Naive thymus-derived CD8-positive, alpha-beta T cell (primary cell): ENCODE measurements at places on chromosomes 1 and 21.

DNA sequence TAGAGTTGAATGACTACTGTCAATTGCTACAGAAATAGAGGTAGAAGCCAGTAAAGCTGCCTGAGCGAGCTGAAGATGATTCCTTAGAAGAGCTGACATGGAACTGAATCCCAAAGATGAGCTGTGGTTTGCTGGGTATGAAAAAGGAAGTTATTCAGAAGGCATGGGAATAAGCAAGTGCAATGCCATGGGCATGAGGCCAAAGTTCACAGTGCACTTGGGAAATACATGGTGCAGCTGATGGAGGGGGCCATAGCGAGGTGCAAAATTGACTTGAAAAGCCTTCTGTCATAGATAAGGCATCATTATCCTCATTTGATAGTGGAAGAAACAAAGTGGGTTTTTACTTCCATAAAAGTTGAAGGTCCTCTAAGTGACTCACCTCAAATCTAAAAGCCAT is 88.6 kb downstream of the NEK7 start:
- DNase-seq: no peak

DNA sequence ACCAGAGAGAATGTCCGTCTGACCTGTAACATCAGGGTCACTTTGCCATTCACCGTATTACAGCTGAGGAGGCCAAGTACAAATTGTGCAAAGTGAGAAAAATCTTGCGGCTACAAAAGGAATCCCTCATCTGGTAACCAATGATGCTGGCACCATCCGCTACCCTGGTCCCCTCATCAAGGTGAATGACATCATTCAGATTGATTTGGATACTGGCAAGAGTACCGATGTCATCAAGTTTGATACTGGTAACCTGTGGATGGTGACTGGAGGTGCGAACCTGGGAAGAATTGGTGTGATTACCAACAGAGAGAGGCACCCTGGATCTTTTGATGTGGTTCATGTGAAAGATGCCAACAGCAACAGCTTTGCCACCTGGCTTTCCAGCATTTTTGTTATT is 18.3 kb upstream of the MUL1 start:
- no peak for DNase-seq

- DNase-seq: no peak
Observed at GRCh38 chr1:93549811-93550210, 101.9 kb downstream of the FNBP1L start.

- DNase-seq: no peak
Observed at GRCh38 chr1:109628540-109629321, 9.1 kb downstream of the AMPD2 start.

- DNase-seq: no peak
Observed at GRCh38 chr1:41423511-41424191, 60.8 kb downstream of the EDN2 start.

GRCh38 chr21:15130751-15131150 is 66.0 kb upstream of the NRIP1 start:
- DNase-seq: no peak

- no peak for DNase-seq
Observed at GRCh38 chr1:198179556-198179981, 22.8 kb downstream of the NEK7 start.

DNA sequence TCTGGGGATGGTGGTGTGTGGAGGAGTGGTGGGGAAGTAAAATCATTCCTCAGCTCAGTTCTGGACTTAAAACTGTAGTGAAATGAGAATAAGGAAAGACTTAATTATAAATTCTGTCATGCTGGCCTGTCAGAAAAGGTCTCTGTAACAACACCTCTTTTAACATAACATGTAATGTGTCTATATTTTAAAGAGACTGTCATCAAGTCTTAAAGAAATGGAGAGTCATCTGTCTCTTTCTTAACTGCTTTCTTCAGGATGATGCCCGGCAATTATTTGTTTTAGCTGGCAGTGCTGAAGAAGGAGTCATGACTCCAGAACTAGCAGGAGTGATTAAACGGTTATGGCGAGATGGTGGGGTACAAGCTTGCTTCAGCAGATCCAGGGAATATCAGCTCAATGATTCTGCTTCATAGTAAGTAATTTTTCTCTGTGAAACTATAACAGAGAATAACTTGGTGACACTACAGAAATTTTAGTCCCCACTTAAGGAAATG is 30.6 kb downstream of the GNAI3 start:
- DNase-seq: no peak

DNA sequence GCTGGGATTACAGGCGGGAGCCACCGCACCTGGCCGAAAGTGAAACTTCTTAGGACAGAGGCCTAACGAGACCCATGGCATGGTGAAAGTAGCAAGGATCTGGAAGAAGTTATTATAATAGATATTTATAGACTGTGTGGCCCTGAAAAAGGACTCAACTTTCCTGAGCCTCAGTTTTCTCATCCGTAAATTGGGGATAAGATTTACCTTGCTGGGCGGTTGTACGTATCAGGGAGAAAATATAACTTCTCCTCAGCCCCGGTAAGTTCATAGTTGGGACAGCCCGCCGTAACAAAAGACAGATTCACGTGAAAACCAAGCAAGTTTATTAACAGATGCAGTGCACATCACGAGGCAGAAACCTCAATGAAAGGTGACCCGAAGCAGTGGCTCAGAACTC is 5.5 kb upstream of the PIK3CD start:
- no peak for DNase-seq

GRCh38 chr1:233061265-233061664 is 110.9 kb downstream of the NTPCR start:
- no peak for DNase-seq

DNA sequence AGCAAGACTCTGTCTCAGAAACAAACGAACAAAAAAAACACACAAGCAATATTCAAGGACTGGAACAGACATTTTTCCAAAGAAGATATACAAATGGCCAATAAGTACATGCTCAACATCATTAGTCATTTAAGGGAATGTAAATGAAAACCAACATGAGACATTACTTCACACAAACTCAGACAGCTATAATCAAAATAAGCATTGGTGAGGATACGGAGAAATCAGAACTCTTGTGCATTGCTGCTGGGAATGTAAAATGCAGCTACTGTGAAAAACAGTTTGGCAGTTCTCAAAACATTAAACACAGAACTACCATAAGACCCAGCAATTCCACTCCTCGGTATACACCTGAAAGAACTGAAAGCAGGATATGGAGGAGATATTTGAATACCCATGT is 15.4 kb downstream of the NOL9 start:
- DNase-seq: no peak

- DNase-seq: no peak
Observed at GRCh38 chr1:227544067-227545050, 19.0 kb upstream of the ZNF678 start.

DNA sequence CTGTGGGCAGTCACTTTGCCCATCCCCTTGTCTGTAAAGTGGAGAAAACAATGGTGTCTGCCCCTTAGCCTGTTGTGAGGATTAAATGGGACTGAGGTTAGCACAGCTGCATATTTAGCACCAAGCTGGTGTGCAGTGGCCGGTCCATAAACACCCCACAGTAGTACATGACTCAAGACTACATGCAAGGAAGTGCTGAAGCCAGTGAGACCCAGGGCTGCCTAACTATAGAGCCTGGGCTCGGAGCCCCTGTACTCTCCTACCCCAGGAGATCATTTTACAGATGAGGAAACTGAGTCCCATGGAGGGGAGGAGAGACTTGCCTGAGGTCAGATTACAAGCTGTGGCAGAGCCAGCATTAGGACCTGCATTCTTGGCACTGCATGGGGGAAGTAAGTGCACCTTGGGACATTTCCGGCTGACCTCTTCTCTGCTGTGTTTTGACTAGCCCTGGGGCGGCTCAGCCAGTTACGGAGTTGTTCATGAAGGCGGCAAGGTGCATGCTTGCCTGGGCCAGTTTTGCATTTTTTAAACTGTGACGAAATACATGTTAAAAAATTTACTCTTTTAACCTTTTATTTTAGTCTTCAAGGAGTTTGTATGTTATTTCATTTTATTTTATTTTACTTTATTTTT is 3.2 kb downstream of the SERINC2 start:
- no peak for DNase-seq

DNA sequence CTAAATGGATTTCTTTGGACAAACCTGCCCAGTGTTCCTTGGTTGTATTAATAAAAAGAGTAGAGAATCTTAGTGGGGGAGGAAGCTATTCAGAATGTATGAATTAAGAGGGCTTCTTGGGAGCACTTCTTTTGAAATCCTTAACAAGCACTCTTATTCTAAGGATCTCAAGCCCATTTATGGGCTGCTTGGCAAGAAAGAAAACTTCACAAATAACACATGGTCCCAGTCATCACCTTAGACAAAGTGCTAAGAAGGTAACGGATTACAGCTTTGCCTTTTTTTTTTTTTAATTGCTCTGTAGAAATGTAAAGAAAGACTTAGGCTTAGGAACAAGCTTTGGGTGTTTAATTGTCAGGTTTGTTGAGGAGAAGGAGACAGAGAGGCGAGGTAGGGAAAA is 76.6 kb upstream of the IPO9 start:
- no peak for DNase-seq

DNA sequence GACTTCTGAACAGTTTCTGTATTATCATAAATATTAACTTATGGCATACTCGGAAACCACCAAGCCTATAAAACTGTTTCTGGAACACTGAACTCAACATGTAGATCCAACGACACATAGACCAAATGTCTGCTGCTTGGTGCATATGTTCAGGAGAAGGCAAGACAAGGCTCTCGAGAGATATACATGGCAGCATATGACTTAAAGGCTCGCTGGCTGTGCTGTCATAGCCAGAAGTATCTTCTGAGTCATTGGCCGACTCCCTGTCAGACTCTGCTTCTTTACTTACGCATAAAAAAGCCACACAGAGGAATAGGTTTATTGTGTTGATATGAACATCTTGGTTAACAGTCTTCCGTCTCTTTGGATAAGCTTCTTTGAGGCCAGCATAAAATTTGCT is 60.6 kb downstream of the LYST start:
- DNase-seq: no peak

- peak; percentile 73 for DNase-seq
Observed at GRCh38 chr1:233326811-233327650, 493 bp upstream of the MAP3K21 start.
